ENCODE measurements at places on chromosomes 4 and X.

DNA sequence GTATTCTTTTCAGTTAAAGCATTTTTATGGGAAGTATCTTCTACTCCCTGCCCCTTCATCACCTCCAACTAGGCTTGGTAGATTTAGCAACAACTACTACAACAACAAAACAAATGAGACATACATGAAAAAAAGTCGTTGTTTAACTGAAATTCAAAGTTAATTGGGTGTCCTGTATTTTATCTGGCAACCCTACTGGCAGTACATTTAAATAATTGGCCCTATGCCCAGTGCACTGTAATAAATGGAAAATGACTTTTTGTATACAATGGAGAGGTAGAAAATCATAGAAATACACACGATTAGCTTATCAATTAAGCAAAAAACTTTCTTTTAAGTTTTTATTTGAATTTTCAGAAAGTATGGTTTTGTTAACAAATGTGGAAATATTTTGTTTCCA lies 21.4 kb upstream of the CLGN start:
- no peak for DNase-seq

GRCh38 chr4:165378745-165379677 lies at the start of gene CPE:
Gene CPE, plus strand, starts transcription at chr4:165379008. Its CDS starts 214 bp downstream, at chr4:165379222.
- no peak for DNase-seq

- DNase-seq: no peak
Measured at GRCh38 chr4:71186566-71187403, 152.0 kb upstream of the SLC4A4 start.

GRCh38 chr4:158613046-158613445 lies 58.6 kb downstream of the C4orf46 start:
- no peak for DNase-seq

DNA sequence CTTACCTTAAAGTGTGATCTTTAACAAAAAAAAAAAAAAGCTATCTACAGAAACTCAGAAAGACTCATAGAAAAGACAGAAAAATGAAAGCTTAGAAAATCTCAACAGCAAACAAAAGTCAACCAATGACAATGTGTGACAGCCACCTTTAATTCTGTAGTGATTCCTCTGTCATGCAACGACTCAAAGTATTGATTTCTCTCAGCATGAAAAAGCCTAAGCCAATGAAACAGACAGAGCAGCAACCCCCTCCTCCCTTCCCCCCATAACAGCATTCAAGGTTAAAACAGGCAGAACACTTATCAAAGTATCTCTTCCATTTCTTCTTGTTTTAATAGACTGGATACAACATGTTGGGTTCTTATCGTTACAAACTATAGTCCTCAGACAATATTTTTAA lies 112.5 kb downstream of the MAB21L2 start:
- no peak for DNase-seq

- DNase-seq: peak; percentile 84
Measured at GRCh38 chr4:4333265-4333706, 43.2 kb downstream of the ZBTB49 start.

DNA sequence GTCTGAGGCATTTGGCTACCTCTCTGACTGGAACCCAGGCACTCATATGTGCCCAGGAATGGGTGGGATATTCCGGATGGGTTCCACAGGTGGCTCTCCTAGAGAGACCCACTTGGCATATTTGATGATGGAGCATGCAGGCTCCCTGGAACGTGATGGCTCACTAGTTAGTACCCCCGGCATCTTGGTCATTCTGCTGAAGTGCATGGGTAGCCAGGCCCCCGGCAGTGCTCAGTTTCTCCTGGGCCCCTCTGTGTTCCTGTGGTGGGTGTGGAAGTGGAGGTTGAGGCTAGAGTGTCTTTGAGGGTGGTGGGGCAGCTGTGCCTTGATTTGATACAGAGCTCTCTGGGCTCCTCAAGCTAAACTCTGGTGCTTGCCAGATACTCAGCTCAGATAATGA lies 29.4 kb downstream of the NBDY start:
- DNase-seq: no peak

DNA sequence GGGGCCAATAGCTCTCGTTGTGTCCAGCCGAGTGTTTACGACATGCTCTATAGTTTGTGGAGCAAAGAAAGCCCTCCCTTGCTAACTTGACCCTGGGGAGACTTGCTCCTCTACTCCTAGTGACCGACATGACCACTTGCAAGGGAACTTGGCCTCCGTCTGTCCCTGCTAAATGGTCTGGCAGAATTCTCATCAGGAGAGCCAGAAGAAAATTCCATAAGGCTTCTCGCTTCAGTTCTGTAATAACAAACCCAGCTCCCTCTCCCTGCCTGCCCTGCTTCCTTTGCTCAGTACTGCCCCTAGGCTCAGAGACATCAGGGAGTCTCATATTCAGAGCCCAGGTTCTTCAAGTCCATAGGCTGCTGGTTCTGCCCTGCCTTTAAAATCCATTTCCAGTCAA lies 13.0 kb downstream of the DOCK11 start:
- DNase-seq: no peak

DNA sequence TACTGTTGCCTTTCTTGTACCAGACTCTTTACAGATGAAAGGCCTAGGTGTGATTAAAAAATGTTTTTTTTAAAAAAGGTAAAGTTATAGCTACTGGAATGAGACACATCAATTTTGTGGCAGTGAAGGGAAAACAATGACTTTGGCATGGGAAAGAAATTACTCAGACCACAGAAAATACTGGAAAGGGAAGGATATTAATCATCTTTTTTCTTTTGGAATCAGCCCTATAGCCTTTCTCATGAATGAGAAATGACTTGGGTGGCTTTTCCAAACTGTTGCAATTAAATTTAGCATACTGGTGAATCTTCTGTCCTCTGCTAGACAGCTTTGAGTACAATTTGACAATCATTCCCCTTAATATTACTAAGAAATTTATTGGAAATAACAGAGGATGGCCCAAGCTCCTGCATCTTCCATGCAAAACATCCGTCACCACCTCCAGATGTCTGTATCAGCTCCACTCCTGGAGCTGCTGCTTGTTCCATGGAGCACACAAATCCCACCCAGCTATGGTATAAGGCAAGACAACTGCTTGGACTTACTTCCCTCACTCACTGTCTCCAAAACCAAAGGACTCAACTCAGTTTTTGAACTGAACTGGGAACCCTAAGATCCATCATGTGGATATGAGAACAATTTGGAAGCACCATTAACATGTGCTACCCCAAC lies 97.6 kb upstream of the ARSJ start:
- DNase-seq: no peak
